ENCODE measurements at places on chromosomes 1 and 21.

DNA sequence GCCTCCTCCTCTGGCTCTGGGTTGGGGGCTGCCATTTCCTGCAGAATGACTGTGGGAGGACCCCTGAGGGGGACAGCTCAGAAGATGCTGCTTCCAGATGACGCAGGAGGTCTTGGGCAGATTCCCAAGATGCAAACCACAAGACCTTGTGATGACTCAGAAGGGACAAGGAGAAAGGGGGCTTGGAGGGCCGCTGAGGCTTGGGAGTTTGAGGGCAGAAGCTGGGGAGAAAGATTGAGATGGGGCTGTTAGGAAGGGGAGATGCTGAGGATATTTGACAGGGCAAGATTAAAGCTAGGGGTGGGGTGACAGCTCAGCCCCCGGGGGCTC is 7.5 kb downstream of the PTPRU start:
- DNase-seq: no peak

DNA sequence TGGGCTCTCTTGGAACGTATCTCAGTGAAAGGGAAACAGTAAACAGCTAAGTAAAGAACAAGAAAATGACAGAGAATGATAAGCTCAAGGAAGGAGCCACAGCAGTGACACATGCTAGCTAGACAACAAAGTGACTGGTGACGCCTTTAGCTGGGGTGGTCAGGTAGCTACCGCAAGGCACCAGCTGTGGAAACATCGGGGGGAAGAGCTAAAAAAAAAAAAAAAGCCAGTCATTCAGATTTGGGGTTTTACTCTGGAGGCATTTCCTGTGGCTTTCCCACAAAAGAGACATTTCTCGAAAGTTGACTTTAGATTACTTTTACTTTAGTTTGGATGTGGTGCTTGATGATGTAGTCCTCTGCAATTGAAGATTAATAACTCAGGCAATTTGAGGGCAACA is 2.1 kb downstream of the FHAD1 start:
- DNase-seq: no peak

DNA sequence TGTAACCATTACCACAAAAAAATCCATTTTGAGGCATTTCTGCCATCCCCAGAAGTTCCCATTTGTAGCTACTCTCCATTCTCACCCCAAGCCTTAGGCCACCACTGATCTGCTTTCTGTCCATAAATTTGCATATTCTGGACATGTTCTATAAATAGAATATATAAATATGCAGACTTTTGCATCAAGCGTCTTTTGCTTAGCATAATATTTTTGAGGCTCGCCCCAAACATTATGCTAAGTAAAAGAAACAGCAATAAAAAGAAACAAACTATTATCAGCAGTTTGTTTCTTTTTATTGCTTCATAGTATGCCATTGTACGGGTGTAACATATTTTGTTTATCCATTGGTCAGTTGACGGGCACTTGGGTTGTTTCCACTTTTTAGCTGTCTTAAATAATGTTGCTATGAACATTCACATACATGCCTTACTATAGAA is 7.9 kb downstream of the TFAP2E start:
- DNase-seq: no peak

GRCh38 chr1:10789803-10790702 is 6.4 kb downstream of the CASZ1 start:
- no peak for DNase-seq

DNA sequence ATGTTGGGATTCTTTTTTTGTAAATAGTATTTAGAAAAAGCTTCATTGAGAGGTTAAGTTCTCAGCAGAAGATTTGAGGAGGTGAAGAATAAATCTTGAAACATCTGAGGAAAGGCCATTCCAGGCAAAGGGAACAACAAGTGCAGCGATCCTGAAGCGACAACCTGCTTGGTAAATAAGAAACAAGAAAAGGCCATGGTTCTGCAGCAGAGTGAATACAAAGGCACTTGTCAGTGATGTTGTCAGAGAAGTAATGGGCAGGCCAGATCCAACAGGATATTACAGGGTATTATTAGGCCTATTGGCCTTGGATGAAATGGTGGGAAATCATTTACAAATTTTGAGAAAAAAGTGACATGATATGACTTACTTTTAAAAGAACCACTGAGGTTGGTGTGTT is 960.0 kb downstream of the PLA2G4A start:
- DNase-seq: no peak

- DNase-seq: no peak
Observed at GRCh38 chr1:90133133-90133532, 138.2 kb downstream of the ZNF326 start.

DNA sequence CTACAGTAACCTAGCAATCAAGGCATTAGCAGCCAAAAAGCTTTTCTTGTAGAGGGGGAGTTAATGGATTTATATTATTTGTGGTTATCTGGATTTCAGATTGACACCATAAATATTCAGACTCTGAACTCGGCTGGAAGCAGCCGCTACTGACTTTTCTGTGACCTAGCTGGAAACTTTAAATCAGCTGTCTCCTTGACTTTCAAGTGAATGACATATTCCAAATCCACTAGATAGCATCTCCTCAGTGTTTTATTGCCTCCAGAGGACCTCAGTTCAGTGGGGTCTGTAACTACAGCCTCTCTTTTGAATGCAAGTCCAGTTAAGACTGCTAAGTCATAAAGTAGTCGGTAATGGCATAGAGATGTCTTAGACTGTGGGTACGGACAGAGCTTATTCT is 448.5 kb downstream of the NUF2 start:
- DNase-seq: no peak

All from spleen (tissue), 13 donors.